ENCODE measurements at places on chromosomes 11 and 22. TPM values are rescaled to one million over a fixed set of nuclear protein-coding genes. Genes with fewer than 3 reads are reported as not detected.

APBB1 gene
- total RNA-seq, result 25.6 TPM

OR5T3 gene
- not detected for total RNA-seq

DTX4 gene
- total RNA-seq, result 22.9 TPM

DNA sequence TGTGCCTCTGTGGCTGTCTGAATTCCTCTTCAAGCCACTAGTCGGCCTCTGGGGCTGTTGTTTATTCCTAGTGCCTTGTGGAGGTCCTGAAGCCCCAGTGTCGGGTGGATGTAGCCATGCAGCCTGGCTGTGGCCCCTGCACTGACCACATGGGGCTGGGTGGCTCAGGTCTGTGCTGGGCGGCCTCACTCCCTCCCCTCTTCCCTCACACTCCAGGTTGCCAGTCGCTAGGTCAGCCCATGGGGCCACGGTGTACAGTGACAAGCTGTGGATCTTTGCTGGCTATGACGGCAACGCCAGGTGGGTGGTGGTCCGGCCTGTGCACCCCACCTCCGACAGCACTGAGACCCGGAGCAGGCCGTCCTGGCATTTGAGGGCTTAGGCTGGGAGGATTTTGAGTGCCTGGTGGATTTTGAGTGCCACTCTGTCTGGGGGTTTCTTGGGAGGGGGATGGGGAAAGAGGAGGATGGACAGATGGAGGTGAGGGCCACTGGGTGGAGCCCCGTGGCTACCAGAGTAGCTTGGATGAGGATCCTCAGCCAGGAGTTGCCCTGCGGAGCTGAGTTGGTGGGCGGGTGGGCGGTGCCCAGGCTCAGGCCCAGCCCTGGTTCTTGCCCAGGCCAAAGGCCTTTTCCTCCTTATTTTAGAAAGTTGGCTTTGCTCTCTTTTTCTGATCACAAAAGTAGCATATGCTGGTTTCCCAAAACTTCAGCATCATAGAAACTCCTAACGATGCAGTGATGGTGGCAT is 6.7 kb downstream of the LZTR1 start:
- DNase-seq, result no peak

GRCh38 chr11:110755941-110756340 is 43.7 kb upstream of the ARHGAP20 start:
- DNase-seq, result no peak

DNA sequence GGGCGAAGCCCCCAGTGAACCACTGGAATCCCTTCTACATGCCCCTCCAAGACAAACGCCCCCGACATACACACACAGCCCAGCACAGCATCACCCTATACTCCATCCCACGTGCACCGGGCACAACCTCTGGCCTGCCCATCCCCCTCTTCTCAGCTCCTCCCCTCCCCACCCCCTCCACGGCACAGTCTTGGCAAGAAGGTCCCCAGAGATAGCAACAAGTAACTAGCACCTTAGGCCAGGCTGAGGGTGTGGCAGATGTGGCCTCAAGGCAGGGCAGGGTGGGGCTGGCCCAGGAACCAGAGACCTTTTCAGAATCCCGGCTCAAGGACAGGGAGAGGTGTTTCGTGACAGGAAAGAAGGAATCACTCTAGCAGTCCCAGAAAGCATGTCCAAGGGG is 54.3 kb downstream of the CYTH4 start:
- no peak for DNase-seq

- DNase-seq, result no peak
These were observed 568 bp upstream of the BIK start for GRCh38 chr22:43109921-43110443.

GRCh38 chr11:123690485-123690884 is 36.1 kb upstream of the SCN3B start:
- DNase-seq, result no peak

Measured in breast epithelium (tissue), 4 donors.